ENCODE measurements at places on chromosomes 4 and X.

DNA sequence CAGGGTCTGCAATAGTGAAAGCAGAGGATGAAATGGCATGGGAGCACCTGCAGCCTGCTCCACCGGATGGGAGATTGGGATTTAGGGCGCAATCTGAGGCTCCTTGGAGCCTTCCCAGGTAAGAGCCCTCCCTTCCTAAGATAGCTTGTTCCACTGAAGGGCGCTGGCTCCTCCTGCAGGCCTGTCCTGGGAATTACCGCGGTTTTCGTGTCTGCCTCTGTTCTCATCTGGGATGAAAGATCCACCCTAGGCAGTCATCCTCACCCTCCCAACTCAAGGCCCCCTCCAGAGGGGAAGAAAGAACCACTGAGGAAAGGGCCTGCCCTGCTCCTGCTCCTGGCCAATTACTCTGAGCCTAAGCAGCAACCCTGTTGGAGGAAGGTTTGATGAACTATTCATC, 547.5 kb downstream of the SMARCA1 start:
- DNase-seq: no peak

GRCh38 chr4:165631208-165631894, 241.7 kb upstream of the TLL1 start:
- no peak for DNase-seq

DNA sequence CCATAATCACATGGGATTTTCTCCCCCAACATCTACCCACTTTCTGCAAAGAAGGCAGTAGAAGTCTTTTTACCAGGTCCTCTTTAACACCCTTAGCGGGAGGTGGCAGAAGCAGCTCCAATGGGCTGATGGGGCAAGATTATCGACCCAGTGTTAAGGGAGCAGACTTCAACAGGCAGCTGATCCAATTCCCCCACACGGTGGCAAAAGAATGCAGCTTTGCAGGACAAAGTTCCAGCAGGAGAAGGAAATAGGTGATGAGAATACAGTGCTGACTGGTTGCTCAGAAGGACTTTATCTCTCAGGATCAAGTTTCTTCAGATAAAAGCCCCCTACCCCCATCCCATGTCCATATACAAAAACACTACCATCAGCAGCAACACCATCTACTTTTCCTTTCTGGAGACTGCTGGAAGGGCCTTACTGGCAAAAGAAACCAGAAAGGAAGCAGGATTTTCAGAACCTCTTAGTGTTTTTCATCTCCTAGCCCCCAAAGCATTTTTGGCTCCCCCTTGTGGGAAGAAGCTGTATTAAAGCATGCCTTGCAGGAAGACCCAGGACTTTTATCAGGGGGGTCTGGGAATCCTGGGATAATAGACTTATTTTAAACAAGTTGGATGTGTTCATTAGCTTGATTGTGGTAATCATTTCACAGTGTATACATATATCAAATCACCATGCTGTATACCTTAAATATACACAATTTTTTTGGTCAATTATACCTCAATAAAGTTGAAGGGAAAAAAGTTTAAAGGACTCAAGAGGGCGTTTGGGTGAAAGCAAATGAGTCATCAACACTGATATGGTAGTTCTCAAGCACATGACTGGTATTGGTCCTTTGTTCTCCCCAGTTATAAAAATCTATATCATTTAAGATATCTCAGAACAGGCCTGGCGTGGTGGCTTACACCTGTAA, 146.4 kb downstream of the GPC3 start:
- DNase-seq: peak; percentile 3

DNA sequence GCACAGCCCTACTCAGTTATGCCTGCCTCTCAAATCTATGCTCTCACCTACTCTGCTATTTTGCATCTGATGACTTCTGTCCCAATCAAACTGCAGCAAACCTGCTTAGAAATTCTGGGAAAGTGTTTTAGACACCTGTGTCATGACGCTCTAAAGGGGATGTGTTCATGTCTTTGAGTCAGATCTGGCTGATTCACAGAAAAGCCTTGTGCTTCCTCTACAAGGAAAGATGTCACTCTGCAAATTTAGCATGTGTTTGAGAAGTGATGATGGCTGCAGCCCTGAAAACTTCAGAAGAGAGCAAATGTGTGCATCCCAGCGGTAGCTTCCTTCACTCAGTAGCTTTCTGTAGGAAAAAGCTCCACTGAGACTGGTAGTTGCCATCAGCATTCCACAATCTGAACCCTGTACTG, 235.4 kb downstream of the MGST2 start:
- no peak for DNase-seq

- no peak for DNase-seq
These were observed 4.6 kb downstream of the HMX1 start for GRCh38 chr4:8866828-8867623.

DNA sequence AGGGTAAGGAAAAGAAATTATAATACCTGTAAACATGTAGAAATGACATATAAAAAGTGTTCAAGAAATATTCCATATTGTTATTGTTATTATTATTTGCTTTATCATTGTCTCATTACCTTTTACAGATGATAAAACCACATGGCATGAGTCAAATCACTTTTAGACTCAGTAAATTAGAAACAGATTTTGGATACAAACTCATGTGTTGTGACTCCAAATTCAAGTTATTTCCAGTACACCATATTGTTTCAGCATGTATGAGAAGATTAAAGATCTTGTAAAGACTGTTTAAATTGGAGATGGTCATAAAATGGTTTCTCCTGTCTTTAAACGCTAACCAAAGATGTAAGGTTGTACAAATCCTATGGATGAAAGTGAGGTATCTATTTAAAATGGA, 18.1 kb downstream of the PPP1R2C start:
- no peak for DNase-seq

- no peak for DNase-seq
These were observed 72.0 kb downstream of the CHST7 start for GRCh38 chrX:46645614-46646013.

- DNase-seq: peak; percentile 42
These were observed 126.6 kb downstream of the ASB9 start for GRCh38 chrX:15143050-15143824.

- DNase-seq: no peak
These were observed 56.3 kb upstream of the LNX1 start for GRCh38 chr4:53647547-53647946.

GRCh38 chr4:123943976-123944375, 547.4 kb downstream of the SPRY1 start:
- no peak for DNase-seq

DNA sequence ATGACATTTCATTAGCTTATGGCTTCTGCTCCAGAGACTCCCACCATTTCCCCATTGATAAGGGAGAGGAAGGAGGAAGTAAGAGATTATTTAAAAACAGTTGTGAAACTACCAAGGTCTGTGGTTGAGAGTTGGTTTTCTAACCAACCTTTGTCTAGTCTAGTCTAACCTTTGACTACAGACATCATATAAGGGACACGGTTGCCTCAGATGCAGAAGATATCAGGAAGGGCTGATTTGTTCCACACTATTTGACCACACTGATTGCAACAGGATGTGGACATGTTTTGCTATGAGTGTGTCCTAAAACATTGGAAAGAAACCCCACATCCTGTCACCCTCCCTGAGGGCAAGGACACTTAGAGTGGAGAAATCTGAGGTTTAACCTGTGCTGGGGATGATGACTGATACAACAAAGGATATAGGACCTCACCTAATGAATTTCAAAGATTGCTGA, 53.0 kb downstream of the COQ2 start:
- peak; percentile 37 for DNase-seq

GRCh38 chr4:93688978-93689377, 139.6 kb upstream of the ATOH1 start:
- no peak for DNase-seq

DNA sequence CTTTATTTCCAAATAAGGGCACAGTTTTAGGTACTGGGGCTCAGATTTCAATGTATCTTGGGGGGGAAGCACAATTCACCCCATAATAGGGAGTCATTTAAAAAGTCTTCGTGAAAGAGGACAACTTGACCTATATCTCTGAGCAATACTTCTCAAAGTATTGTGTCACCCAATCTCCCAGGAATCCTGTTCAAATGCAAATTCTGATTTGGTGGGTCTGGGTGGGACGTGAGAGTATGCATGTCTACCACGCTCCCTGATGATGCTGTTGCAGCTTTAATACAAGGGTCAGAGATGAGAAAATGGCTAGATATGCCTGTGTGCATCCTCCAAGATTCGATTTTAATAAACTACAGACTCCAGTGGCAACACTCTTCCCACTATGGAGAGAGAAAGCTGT, 514.8 kb downstream of the BCOR start:
- DNase-seq: no peak

All from CD4-positive, alpha-beta T cell treated with Interleukin-4 for 4 hours (primary cell).